ENCODE measurements at places on chromosomes 7 and 10. TPM values are rescaled to one million over a fixed set of nuclear protein-coding genes. Genes with fewer than 3 reads are reported as not detected.

GRCh38 chr10:10526846-10527245, 490.8 kb upstream of the CELF2 start:
- DNase-seq, result no peak

Gene IDI2
- not detected for total RNA-seq

Gene SH2D4B
- 0.13 TPM for total RNA-seq

DNA sequence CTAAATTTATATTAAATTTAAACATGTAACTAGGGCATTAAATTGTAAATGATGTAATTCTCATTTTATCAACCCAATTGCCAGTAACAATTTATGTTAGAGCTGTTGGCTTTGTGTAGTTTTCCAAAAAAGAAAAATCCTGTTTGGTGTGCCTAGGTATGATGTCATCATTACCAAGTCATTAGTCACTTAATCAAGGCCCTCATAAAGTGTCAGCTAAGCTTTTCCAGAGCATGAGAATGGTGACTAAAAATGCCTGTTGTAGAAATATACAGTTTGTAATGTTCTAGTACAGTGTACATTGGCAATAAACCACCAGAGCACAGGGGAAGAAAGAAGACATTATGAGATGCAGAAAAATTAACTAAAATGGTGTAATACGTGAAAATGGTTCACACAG, 593.8 kb upstream of the ANKRD30A start:
- no peak for DNase-seq

DNA sequence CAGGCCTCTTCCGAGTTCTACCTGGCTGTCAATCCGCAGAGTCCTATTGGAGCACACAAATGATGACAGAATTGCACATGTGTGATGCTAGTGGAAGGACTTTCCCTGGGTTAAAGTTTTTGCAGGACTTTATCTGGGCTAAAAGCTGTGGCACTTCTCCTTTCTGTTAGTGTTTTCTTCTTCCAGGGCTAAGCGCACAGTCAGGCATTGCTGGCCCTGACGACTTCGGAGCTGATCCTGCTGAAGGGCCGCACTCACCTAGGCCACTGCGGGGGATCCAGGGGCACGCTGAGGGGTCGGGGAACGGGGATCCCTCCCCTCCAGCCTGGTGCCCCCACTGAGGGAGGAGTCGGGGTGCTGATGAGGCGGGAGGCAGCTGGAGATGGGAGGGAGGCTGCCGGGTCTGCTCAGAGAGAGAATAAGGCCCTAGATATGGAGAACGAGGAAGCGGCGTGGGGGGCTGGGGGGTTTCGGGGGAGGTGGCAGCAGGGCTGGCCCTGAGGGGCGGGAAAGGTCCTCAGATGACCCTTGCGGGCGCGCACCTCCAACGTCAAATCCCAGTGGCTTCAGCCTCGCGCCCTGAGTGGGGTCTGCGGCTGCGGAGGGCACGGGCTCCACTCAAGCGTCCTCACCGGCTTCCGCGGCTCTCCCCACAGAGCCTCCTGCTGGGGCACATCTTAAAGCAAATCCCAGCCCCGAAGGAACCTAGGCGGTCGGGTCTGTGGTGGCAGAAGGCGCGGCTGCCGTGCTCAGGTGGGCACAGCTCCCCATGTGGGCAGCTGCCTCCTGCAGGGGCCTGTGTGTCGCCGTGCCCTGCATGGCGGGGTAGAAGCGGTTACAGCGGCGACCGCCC, 30.9 kb downstream of the AGR3 start:
- DNase-seq, result no peak

Gene ASIC3
- 1.4 TPM for total RNA-seq

Gene GSTO2
- total RNA-seq, result 12.7 TPM

DNA sequence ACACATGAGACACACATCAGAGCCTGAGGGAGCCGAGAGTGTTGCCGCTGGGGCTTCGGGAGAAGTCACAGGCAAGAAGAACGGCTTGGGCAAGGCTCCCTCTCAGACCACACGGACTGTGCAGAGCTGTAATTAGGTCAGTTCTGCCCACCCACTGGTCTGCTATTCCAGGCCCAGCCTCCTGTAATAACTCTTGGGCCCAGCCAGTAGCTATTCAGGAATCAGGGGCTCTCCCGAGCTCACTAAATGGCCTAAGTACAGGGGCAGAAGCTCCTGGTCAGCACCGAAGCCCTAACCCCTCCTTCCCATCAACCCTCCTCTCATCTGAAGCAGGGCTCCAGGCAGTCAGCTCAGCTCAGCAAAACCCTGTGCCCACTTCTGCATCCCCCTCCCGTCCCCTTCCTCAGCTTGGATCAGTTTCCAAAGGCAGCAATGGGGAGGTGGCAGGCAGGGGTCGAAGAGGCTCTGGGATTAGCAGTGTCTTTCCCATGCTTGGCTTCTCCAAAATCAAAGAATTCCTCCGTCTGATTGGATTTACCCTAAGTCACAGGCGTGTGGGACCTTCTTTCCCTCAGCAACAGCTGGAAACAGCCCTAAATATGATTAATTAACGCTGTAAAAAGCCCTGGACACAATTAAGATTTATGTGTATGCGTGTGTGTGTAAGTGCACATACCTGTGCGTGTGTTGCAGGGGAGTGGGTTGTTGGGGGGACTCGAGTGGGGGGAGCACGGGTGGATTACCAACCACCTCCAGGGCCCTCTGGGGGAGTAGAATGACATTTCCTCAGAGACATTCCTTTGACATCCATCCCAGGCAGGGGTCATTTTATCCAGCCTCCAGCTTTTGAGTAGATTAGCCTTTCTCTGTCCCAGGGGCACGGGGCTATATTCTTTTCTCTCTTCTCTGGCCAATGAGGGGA, 48.4 kb upstream of the BTRC start:
- no peak for DNase-seq

DNA sequence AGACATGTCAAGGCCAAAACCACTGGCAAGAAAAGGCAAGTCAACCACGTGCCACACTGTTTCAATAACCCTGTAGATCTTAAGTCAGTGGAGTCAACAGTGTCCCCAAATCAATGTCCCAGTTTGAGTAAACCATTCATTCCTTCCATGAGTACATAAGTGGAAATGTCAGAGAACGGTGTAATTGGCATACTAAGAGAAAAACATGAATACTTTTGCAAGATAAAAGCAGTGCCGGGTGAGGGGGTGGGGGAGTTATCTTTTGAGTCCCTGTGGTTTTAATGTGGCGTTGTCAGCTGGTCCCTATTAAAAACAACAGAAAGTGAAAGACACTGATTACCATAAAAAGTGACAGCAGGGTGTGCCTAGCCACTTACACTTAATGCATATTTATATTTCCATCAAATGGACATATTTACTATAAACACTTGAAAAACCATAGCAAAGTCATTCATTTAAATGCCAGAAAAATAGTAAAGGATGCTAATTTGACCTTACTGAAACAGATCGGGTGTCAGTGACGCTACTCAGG, 37.8 kb downstream of the RSU1 start:
- DNase-seq, result no peak

GRCh38 chr10:27276581-27276980, 36.0 kb upstream of the ACBD5 start:
- DNase-seq, result no peak

Gene CRHR2
- total RNA-seq, result 0.19 TPM

- DNase-seq, result no peak
Observed at GRCh38 chr7:144842377-144842851, 6.6 kb upstream of the TPK1 start.

DNA sequence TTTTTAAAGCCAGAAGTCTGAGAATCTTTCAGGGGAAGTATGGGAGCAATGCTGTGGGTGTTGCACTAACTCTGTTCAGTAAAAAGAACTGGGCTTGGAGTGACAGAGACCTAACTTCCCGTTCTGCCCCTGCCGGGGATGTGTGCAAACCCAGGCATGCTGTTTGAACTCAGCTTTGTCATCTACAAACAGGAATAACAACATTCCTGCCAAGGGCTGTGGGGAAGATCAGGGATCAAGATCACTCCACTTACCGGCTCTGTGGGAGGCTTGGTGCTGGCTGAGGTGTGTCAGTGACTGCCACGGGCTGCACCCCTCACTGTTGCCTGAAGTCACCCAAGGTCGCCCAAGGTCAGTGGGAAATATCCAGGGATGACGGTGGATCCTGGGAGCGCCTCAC, 23.1 kb upstream of the DRGX start:
- DNase-seq, result no peak

Gene BRAF
- 32.6 TPM for total RNA-seq

Gene TMEM178B
- 15.8 TPM for total RNA-seq

- DNase-seq, result no peak
Observed at GRCh38 chr7:74312418-74313028, 23.3 kb downstream of the CLIP2 start.

Gene LDB3
- 0.43 TPM for total RNA-seq

DNA sequence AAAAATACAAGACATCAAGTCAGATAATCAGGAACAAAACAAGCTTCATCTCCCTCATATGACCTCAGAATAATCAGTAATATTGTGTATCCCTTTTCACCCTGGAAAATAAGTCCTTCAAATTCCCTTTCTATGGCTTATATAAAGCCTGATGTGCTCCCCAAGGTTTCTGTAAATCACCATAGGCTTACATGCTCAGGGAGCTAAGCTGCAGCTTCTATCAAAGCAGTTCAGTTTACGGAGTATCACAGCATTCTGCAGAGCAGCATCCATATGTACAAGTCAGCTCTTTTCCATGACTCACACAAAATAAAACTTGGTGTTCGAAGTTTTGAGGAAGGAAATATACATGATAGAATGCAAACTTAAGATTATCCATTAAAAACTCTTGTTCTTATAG, 225.6 kb downstream of the LRRTM3 start:
- no peak for DNase-seq

GRCh38 chr10:30980951-30981616, 50.6 kb downstream of the ZNF438 start:
- no peak for DNase-seq

Gene TMEM270
- total RNA-seq, result not detected

- DNase-seq, result no peak
Observed at GRCh38 chr7:34835901-34836600, 178.0 kb downstream of the NPSR1 start.

GRCh38 chr7:55983537-55983936, 19.2 kb downstream of the NIPSNAP2 start:
- DNase-seq, result no peak

DNA sequence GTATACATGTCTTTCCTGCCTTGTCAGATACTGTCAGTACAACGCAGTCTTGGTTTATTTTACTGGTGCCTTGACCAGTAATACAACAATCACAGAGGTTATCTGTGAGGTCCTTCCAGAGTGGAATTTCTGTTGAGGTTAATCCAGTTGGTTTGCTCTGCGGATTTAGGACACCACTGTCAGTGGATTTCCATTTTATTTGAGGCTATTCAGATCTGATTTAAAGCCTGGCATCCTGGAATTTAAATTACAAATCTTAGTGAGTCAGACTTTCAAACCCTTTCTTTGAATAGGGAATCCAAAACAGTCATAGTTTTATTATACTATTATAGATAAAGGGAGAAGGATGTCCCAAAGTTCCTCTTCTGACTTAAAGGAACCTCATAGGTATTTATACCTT, 40.5 kb downstream of the ANLN start:
- no peak for DNase-seq

Gene PLEKHS1
- not detected for total RNA-seq

DNA sequence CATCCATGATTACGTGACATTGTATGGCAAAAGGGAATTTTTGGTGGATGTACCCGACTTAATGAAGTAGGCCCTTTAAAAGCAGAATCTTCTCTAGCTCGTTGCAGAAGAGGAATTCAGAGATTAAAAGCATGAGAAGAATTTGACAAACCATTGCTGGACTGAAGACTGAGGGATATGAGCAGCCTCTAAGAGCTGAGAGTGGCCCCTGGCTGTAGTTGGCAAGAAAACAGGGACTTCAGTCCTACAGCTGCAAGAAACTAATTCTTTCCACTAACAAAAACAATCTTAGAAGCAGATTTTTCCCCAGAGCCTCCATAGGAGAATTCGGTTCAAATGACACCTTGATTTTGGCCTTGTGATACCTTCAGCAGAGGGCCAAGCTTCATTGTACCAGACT, 34.1 kb downstream of the MACC1 start:
- no peak for DNase-seq

- DNase-seq, result no peak
Observed at GRCh38 chr7:36131499-36131898, 21.6 kb upstream of the EEPD1 start.

Gene TSPAN12
- 17.9 TPM for total RNA-seq

Gene NPTX2
- 14.0 TPM for total RNA-seq

Gene AOC1
- total RNA-seq, result 0.48 TPM

DNA sequence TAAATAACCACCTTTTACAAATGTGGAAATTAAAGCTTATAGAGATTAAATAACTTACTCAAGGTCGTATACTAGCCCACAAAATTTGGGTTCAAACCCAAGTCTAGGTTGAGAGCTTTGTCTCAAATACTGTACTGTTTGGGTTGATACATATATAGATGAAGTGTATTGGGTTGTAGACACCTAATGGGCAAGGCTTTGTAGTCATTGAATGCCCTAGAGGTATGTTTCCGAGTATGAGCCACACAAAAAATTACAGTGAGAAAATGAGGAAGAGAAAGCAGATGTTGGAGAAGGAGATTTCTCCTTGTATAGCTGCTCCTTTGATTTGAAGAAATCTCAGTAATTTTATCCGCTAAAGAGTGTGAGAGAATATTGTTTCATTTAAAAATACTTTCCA, 60.6 kb downstream of the C1GALT1 start:
- DNase-seq, result no peak

DNA sequence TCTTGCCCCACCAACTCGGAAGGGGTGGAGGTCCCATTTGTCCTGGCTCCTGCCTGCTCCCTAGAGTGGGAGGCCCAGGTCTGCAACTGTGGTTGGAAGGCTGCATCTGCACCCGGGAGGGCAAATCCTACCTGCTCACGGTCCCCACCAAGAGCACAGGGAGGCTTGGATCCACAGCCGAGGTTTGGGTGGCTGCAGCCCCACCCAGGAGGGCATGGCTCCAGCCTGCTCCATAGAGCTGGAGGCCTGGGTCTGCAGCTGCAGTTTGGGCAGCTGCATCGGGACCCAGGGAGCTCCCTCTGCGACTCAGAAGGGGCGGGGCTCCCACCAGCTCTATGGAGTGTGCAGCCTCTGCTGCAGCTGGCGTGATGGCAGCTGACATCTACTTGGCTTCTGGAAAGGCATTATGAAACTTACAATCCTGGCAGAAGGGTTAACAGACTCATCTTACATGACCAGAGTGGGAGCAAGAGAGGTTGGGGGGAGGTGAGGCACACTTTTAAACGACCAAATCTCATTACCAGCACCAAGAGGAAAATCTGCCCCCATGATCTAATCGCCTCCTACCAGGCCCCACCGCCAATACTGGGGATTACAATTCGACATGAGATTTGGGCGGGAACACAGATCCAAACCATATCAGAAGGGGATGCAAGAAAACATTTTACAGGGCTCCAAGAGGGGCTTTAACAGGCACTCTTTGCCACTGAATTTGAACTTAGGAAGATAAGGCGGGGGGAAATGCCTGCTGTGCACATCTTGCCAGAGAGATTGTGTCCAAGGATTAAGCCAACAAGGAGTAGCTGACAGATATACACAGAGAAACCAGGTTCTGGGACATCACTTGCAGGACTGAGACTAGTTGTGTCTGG, 8.2 kb upstream of the BLVRA start:
- peak; percentile 54 for DNase-seq

DNA sequence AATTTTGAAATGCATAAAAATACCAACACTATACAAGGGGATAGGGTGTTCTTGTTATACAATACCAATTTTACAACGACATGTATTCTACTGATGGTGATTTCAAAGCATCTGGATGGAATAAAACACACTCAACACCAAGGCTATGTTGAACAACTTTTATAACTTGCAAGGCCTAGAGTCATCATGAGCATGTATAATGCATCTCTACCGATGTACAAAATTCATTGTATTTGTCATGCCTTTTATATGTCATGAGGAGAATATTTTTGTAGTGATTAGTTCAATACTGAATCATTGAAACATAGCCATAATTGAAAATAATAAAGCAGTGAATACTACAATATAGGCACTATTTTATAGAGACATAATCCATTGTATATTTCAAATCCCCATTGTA, 160.2 kb downstream of the ETV1 start:
- no peak for DNase-seq

Gene HOXA7
- not detected for total RNA-seq

Measured in H1 (cell line).